ENCODE measurements at places on chromosomes 6 and 20. TPM values are rescaled to one million over a fixed set of nuclear protein-coding genes. Genes with fewer than 3 reads are reported as not detected.

GID8 gene
- 53.4 TPM for total RNA-seq

- peak; percentile 52 for DNase-seq
These were observed 20.1 kb downstream of the B4GALT5 start for GRCh38 chr20:49693435-49694171.

GRCh38 chr6:26251354-26252076 is 113.5 kb upstream of the BTN3A2 start:
- peak; percentile 98 for DNase-seq

- DNase-seq = peak; percentile 99
These were observed 102.6 kb downstream of the CDC5L start for GRCh38 chr6:44489910-44490604.

- no peak for DNase-seq
These were observed 107.3 kb downstream of the NCOA3 start for GRCh38 chr20:47609001-47609400.

DNA sequence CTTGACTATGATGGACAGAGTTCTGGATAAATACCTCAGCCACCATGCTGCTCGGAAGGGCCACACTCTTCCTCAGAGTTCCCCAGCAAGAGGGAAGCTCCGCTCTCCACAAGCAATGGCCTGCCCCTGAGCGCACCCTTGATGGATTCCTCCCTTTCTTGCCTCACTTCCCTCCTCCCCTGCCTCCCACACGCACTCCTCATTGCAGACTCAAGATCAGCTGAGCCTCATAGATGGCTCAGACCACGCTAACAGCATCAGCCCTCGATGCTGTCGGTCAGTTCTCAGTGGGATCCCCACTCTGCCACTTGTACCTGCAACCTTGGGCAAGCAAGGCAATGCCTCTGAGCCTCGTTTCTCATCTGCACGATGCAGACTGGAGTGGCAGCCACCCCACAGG is 123.3 kb downstream of the BMP7 start:
- no peak for DNase-seq

- DNase-seq = peak; percentile 48
These were observed 202.0 kb upstream of the RNF24 start for GRCh38 chr20:4217349-4217841.

DNA sequence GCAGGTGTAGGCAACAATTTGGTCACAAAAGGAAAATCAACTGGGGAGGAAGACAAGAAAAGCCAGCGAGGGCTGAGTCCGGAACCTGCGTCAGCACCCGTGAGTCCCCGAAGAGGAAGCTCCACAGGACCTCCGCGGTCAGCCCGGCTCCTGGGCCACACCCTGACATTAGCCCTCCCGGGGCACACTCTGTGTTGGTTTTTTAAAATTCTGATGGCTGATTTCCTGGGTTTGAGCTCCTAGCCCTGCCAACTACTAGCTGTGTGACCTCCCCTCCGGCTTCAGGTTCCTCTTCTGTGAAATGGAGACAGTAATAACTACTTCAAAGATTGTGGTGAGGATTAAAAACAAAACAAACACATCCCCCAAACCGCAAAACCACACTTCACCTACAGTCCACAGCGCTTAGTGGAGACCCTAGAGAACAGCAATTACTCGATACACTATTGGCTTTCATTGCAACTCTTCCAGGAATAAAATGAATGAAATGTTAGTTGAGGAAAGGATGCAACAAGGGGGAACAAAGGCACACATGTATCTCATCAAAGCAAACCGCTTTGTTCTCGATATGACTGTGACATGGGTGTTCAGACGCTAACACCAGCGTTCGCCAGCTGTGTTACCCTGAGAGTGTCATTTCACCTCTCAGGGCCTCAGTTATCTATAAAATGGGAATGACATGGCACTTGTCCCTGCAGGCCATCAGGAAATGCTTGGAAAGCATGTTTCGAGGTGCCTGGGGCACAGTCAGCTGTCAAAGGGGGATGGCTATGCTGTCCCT is 985 bp downstream of the ZBP1 start:
- DNase-seq = no peak

EDN3 gene
- not detected for total RNA-seq

Data from M059J (cell line).